ENCODE measurements at places on chromosomes 6 and 20.

- no peak for DNase-seq
Measured at GRCh38 chr6:54771968-54772367, 74.6 kb upstream of the FAM83B start.

GRCh38 chr20:1434571-1435336, 31.9 kb downstream of the NSFL1C start:
- peak; percentile 51 for DNase-seq

DNA sequence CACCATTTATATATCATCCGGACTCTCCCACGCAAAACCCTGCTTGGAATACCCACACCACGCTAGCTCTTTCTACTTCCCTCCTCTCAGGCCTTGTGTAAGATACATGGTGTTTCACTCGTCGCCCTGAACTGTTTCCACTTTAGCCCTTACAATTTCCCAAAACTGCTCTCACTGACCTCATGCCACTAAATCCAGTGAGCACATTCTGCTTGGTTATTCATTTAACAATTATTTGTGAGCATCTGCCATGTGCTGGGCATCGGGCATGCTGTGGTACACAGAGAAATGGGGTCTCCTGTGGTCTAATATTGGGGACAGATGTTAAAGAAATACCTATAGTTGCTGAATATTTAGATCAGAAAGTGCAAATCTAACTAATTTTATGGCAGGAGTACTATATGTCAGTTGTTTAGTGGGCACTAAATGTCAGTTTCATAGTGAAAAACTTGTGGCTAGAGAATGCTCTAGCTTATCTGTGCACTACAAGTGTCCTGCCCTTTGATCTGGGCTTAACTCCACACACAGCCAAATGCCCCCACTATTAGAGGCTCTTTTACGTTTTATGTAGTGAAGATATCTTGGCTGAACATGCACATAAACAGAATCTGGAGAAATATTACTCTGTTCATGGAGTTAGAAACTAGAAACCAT, 41.0 kb downstream of the PLEKHG1 start:
- no peak for DNase-seq

DNA sequence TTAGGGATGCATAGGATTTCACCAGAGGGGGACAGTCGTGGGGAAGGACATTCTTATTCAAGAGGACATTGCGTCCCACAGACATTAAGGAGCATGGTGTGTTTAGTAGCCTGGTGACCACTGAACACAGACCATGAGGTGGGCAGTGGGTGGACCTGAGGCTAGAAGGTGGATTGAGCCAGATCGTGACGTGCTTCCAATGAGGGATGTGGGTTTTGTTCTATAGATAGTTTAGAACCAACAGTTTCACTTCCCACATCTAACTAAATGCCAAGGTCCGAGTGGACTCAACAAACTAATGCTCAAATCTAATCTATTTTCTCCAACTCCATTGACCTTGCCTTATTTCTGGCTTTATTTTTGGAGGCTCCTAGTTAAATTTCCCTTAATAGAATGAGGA, 58.5 kb downstream of the OGFRL1 start:
- no peak for DNase-seq

- DNase-seq: no peak
Measured at GRCh38 chr20:33843854-33844253, 32.7 kb downstream of the CHMP4B start.

DNA sequence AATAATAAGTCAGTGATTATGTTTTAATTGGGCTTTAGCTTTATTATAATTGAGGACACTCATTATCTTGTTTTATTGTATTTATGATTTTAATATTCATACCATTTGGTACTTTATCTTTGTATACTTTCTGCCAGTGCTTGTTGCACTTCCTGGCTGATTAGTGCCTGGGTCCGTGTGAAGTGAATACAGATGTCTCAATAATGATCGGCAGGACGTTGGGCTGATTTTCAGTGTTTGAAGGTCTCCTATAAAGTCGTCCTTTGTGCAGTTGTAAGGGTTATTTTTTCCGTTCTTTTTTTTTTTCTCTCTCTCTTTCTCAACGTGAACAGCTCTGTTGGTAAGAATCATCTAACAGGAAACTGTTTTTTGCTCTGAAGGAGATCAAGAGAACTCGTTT, 450.0 kb upstream of the POU3F2 start:
- no peak for DNase-seq

DNA sequence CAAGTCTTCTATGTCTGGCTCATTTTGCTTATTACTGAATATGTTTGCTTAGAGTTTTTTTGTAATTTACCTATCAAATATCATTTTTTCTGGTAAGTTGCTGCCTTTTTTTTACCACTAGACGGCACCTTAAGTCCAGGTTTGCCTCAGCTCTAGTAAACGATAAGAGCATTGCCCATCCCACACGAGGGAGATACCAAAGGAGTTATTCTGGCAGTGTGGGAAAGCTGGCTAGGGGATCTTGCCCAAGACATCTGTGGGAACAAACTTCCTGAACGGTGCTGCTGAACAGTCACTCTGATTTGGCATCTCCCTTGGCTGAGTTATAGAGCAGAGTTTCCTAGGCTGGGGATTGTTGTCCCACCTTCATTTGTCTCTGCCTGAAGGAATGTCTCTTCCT, 306.4 kb downstream of the COL12A1 start:
- DNase-seq: no peak

GRCh38 chr6:151324488-151324825, 66.9 kb downstream of the ZBTB2 start:
- no peak for DNase-seq

DNA sequence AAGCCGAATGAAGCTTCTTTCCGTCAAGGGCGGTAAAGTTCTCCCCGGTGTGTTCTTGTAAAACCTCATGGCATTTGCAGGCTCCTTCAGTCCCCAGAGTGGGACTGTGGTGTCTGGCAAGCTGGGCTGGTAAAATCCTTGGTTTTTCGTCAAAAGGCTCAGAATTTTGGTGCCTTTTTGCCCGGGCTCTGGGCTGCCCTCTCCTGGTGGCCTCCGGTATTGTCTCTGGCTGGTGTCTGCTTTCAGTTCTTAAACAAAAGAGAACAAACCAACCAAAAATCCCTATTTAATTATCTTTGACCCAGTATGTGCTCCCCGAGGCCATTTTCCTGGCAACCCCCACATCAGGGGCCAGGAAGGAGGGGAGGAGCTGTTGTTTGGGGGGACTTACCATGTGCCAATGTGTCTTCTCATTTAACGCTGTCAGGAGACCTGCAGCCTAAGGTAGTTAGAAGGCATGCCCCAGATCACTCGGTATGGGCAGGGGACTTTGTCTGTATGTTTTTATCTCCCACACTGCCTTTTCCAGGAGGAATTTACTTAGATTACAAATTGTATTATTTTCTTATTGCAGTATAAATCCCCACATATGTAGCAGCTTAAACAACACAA, 11.1 kb downstream of the CDH4 start:
- no peak for DNase-seq

- no peak for DNase-seq
Measured at GRCh38 chr20:58162986-58163385, 65.5 kb downstream of the ANKRD60 start.

DNA sequence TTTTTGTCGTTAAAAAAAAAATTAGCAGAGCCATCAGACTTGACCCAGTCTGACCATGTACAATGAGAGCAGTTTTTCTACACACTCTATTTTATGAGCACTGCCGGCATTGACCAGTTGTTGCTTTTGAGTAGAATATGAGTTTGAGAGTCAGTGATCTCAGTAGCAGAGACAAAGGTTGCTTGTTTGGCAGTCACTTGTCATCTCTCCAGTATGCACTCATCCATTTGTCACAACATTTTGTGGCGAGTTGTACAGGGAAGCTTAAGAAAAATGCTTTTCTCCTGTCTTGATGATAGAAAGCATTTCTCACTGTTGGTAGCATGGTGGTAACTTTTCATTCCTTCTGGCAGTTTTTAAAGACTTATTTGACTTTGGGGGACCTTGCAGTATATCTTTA, 159.9 kb downstream of the MMS22L start:
- DNase-seq: no peak

DNA sequence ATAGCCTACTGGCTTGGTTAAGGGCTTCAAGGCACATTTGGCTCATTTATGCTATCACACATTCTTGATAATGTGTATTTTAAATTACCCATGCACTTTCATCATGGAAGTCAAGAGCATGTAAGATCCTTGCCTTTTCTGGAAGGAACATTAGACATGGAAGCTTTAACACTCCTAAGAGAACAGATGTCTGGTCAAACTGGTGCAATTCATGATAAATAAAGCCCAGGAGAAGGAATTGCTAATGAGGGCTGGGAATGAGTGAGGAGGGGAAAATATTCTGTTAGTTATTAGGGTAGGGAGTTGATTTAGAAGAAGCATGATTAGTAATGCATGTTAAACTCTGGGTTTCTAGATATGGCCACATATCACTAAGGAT, 688.6 kb upstream of the CITED2 start:
- DNase-seq: no peak

- peak; percentile 29 for DNase-seq
Measured at GRCh38 chr6:166957087-166957804, 896 bp upstream of the RNASET2 start.

DNA sequence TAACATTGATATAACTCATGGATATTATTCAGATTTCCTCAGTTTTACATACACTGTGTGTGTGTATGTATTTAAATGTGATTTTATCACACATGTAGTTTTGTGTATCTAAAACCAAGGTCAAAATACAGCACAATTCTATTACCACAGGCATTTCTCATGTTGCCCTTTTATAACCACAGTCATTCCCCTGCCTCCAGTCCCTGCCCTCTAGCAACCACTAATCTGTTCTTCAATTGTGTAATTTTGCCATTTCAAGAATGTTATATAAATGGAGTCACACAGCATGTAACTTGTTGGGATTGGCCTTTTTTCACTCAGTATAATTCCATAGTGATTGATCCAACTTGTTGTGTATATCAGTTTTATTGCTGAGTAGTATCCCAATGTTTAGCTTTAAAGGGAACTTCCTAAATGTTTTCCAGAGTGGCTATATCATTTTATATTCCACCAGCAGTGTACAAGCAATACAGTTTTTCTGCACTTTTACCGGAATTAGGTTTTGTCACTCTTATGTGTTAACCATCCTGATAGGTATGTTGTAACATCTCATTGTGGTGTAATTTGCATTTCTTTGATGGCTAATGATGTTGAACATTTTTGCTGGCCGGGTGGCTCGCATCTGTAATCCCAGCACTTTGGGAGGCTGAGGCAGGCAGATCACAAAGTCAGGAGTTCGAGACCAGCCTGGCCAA, 338.2 kb downstream of the SOX4 start:
- no peak for DNase-seq

DNA sequence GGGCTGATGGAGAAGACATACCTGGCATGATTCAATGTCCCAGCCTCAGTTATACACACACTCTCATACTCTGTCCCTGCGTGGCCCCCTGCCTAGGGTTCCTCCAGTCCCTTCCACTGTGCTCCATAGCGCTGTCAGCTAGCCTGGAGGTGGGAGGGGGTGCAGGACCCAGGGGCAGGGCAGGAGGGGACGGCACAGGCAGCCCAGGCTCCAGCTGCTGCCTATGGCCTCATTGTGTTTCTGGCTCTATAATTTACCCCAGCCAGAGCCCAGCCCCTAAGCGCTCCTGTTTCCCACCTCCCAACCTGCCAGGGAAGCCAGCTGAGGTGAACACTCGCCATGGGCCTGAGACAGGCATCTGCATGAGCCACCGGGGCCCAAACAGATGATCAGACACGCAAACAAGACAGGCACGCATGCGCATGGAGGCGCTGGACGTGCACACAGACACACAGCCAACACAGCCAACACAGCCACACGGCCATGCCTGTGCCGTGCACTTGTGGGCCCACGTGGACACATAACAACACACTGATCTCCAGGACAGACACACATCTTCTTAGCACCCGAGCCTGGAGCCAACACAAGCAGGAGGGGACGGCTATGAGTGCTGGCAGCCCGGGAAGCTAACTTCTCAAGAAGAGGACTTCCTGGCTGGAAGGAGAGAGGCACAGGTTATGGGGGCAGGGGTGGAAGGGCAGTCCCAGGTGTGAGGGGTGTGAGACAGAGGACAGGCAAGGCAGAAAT, 124.9 kb downstream of the GRM4 start:
- DNase-seq: no peak

- DNase-seq: no peak
Measured at GRCh38 chr6:5590187-5590586, 328.9 kb downstream of the FARS2 start.

DNA sequence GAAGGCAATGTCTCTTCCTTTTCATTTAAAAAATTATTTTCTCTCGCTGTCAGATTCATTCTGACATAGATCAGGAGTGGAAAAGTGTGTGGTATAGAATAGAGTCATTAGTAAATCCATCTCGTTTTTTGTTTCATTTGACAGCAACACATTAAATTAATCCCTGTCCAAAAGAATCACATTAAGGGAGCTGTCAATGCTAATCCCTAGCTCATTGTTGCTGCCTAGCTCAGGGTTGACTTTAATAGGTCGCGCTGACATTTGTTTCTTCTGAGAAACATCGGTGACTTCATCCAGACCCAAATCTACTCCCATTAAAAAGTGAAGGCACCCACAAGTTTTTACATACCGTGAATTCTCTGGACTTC, 25.4 kb upstream of the MAP3K7 start:
- DNase-seq: no peak

- no peak for DNase-seq
Measured at GRCh38 chr6:43718387-43719105, 31.0 kb upstream of the MRPS18A start.

DNA sequence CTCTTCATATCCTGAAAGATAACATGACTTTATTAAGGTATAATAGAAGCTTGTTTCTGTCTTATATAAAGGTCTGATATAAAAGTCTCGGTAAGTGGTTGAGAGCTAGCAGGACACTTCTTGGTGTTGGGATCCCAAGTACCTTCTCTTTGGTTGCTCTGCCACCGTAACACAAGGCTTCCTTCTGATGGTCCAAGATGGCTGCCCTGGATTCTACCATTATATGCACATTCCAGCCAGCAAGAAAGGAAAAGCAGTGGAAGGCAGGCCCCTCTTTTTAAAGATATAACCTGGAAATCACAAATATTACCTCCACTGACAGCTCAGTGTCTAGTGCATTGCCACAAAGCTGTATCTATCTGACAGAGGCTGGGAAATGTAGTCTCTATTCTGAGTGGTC, 75.0 kb downstream of the TSHZ2 start:
- no peak for DNase-seq

All from effector memory CD4-positive, alpha-beta T cell (primary cell).